NCI-H187 (cell line): ENCODE measurements at places on chromosomes 16 and 17.

DNA sequence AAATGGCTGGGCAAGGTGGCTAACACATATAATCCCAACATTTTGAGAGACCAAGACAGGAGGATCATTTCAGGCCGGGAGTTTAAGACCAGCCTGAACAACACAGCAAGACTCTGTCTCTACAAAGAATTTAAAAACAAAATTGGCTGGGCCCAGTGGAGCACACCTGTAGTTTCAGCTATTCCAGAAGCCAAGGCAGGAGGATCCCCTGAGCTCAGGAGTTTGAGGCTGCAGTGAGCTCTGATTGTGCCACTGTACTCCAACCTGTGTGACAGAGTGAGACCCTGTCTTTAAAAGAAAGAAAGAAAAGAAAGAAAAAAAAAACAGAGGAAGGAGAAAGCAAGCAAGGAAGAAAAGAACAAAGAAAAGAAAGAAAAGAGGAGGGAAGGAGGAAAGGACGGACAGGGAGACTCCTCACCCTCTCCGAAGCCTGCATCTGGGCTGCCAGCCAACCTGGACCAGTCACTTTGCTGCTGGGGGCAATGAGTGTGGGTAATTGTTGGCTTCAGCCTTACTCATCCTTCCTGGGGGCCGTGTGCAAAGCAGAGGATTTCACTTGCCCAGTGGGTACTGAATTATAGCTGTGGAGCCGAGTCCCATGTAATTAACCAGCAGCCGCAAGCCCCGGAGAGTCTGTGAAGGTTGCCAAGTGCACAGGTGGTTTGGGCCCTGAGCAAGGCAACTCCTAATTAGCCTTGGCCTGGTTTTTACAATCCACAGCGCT lies 6.7 kb upstream of the MT4 start:
- DNase-seq: no peak

DNA sequence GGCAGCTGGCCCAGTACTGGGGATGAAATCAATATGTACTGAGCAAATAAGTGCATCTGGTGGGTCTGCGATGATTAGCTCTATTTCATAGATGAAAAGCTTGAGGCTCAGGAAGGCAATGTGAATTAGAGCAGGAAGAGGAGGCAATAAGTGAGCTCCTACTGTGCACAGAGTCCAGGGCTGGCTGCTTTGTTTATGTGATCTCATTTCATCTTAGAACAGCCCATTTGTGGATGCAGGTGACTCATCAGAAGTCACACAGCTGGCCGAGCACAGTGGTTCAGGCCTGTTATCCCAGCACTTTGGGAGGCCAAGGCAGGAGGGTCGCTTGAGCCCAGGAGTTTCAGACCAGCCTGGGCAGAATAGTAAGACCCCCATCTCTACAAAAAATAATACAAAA lies 7.1 kb downstream of the TMEM114 start:
- no peak for DNase-seq

GRCh38 chr17:12341328-12341727 lies 320.7 kb downstream of the MAP2K4 start:
- no peak for DNase-seq

- no peak for DNase-seq
These were observed 5.7 kb upstream of the MRPS23 start for GRCh38 chr17:57855391-57856035.

DNA sequence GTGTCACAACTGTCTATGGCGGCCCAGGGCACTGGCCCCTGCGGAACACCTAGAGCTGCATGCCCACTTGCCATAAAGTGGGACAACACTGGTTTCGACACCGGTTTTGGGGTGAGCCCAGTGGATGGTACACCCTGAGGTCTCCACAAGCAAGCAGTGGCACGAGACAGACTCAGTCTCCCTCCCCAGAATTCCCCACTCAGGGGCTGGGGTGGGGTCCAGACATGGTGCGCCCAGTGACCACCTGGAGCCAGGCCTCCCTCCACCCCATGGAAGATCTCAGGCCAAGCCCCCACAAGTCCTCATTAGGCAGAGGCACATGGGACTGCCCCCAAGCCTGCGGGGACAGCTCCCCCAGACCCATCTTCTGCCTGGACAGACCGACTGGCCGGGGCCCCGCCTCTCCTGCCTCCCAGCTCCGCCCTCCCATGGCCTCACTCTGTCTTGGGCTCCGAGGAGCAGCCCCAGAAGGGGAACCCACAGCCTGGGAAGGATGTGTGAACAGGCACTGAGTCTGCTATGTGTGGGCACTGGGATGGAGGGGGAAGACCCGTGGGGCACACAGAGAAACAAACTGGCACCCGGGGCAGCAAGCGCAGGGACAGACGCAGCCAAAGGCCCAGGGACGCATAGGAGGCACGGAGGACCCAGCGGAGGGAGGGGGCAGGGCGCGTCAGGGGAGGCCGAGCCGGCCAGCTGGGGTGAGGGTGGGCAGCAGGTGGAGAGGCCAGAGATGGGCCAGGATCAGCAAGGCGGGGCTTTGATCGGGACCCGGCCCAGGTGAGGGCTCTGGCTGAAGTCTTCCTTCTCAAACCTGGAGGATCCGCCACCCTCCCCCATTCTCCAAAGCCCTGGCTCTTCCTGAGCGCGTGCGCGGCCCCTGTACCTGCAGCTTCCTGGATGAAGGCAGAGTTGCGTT lies 2.8 kb downstream of the TEPSIN start:
- DNase-seq: no peak

- no peak for DNase-seq
These were observed 240.0 kb downstream of the C16orf95 start for GRCh38 chr16:87076950-87077749.

- DNase-seq: no peak
These were observed 1.4 kb downstream of the ZG16 start for GRCh38 chr16:29779474-29779873.

DNA sequence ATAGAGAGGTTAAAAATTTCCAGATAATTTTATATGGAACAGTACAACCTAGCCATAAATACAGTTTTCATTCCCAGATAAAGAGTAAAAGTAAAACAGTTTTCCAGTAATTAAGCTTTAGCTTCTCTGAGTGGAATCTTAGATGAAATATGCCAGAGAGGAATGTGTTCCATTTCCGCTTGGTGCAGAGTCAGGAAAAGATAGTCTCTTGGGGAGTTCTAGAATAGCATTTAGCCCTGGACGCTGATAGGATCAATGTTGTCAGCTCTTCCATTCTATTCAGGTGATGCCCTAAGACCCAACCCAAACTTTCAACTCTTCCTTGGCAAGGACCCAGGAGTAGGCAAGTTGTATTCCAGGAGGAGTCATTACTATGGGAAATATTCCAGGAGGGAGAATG lies 30.9 kb upstream of the ABCA3 start:
- DNase-seq: no peak

DNA sequence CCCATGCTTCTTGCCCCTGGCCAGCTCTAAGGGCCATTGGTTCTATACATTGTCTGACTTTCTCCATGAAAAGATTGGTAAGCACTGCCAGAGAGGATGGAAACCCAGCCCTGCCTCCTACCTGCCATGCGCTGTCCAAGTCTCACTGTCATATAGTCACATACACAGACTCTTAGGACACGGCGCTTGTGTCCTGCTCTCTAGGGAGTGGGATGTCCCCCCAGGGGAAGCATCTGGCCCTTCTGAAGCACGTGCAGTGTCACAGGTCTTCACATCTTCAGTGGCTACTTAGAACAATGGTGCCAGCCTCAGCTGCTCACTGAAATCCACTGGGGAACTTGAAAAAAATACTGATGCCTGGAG lies 38.7 kb downstream of the MYO18A start:
- no peak for DNase-seq

DNA sequence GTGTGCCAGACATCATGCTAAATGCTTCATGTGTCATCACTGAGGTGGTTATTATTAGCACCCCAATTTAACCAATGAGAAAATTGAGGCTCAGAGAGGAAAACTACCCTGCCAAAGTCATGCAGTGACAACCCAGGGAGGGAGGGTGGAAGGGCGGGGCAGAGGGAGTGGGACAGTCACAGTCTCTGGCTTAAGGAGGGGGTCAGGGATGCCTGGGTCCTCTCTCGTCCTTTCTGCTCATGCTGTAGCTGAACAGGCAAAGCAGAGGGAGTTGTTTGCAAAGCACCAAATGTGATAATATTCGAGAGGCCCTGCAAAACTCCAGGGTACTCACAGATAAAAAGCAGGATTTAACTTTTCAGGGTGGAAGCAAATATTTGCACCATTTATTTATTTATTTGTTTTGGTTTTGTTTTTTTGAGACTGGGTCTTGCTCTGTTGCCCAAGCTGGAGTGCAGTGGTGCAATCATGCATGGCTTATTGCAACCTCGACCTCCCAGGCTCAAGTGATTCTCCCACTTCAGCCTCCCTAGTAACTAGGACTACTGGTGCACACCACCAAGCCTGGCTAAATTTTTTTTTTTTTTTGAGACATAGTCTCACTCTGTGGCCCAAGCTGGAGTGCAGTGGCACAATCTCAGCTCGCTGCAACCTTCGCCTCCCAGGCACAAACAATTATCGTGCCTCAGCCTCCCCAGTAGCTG lies 47.9 kb upstream of the NKD1 start:
- DNase-seq: no peak

DNA sequence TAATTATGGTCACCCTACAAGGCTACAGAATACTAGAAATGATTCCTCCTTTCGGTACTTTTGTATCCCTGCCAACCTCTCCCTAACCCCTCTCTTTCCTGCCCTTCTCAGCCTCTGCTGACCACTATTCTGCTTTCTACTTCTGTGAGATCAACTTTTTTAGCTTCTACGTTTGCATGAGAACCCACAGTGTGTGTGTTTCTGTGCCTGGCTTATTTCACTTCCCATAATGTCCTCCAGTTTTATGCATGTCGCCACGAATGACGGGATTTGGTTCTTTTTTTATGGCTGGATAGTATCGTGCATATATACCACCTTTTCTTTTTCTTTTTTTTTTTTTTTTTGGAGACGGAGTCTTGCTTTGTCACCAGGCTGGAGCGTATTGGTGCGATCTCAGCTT lies 92.1 kb downstream of the RAP1GAP2 start:
- DNase-seq: no peak

DNA sequence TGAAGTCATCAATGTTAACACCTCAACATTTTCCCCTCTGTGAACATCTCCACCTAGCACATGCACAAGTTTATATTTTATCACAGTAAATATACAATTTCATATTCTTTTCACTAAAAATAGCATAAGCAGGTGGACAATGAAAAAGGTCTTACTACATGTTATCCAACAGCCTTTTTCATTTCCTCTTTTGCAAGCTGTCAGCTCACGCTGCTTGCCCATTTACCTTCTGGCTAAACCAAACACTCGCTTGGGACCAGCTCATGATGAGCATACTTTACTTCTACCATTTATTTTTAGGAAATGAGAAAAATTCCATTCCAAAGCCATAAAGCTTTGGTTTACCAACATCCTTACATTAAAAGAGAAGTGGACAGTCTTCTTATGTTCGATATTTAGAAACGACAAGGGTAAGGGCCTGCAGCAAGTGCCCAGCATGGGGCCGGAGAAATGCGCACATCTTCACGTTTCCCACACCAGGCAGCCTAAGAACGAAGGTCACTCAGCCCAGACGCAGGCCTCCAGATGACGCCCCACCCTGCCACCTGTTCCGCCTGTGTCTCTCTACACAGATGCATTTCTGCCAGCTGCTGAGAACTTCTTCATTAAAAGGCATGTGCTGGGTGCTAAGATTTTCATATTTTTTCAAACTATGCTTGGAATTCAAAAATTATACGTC lies 13.9 kb downstream of the SNN start:
- no peak for DNase-seq

DNA sequence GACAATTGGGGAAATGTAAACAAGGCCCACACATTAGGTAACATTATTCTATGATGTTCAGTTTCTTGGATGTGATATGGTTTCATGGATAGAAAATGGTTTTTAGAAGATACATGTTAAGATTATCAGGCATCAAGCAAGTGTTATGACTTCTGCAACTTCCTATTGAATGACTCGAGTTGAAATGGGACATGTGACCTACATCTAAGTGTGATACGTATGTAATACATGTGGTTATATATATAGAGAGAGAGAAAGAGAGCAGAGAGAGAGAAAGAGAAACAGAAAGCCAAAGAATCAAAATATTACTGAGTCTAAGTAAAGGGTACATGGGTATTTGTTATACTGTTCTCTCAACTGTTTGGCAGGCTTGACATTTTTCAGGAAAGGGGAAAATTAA lies 1.7 kb downstream of the TMEM170A start:
- DNase-seq: no peak

GRCh38 chr16:54283725-54284318 lies 2.8 kb downstream of the IRX3 start:
- DNase-seq: no peak

- no peak for DNase-seq
These were observed 10.7 kb upstream of the SEZ6 start for GRCh38 chr17:29016345-29017210.

GRCh38 chr17:21191698-21192097 lies 22.3 kb downstream of the TMEM11 start:
- DNase-seq: no peak
